Hepatocyte (in vitro differentiated cells): ENCODE measurements at places on chromosomes 7 and 10.
A peak's percentile ranks its signal among the peaks of the same experiment; 100 is the strongest.

GRCh38 chr7:105866102-105866801, 10.1 kb downstream of the ATXN7L1 start:
- no peak for DNase-seq

DNA sequence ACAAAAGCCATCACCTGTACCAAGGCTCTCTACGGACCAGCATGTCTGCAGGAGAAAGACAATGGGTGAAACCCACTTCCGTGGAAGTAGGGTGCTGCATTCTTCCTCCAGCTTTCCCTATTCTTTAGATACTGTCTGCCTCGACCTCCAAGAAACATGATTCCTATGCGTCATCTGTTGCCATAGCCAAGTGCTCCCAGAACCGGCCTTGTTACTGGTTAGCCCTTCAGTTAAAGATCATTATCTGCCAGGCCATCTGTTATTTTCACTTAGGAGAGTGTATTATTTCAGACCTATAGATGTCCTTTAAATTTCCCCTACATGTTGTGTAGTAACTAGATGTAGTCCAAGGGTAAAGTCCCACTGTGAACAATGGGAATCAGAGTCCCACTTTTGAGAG, 89.0 kb upstream of the KIAA1217 start:
- no peak for DNase-seq

GRCh38 chr10:71774916-71775702, 1.8 kb upstream of the VSIR start:
- DNase-seq: no peak

DNA sequence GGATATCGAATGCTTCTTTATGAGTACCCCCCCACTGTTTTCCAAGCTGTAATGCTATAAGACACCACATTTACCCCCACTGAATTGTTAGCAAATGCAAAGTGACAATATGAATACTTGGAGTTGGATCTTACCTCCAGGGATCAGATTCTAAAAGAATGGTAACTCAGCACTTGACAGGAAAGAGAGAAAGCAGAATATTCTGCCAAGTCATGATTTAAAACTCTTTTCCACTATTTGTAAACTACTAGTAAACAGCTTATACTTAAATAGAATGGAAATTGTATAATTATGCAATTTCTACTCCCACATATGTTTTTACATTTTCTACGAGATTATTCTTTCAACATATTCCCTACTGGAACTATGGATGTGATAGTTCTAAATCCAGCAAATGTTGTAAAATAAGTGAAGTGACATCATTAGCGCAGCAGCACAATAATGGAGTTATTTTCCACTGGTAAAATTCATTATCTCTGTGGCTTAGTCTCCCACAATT, 56.0 kb upstream of the TFEC start:
- DNase-seq: no peak

DNA sequence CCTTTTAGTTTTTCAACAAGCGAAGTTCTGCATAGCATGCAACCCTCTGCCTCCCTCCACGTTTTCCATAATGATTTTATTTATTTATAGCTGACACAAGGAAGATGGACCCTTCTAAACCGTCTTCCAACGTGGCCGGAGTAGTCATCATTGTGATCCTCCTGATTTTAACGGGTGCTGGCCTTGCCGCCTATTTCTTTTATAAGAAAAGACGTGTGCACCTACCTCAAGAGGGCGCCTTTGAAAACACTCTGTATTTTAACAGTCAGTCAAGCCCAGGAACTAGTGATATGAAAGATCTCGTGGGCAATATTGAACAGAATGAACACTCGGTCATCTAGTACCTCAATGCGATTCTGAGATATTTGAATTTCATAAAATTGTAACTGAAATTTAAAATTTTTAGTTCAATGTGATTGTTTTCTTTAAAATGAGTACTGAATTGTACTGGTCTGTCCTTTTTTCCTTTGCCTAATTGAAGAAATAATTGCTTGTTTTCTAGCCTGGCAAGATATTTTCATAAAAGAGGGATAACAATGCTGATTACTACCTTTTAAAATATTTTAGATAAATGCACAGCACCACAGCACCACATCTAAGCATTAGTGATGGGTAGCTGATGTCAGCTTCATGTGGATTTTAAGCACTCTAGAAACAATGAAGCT, 41.5 kb upstream of the SLC39A12 start:
- DNase-seq: peak; percentile 72

- DNase-seq: peak; percentile 37
Measured at GRCh38 chr10:31660300-31660699, 268.3 kb downstream of the ARHGAP12 start.

GRCh38 chr10:12969951-12970350, 31.6 kb downstream of the CCDC3 start:
- DNase-seq: no peak

- DNase-seq: no peak
Measured at GRCh38 chr7:56092789-56093531, at the start of gene PHKG1. PHKG1 (minus strand) TSS chr7:56092952; CDS start chr7:56088941, 4,011 bp downstream.

DNA sequence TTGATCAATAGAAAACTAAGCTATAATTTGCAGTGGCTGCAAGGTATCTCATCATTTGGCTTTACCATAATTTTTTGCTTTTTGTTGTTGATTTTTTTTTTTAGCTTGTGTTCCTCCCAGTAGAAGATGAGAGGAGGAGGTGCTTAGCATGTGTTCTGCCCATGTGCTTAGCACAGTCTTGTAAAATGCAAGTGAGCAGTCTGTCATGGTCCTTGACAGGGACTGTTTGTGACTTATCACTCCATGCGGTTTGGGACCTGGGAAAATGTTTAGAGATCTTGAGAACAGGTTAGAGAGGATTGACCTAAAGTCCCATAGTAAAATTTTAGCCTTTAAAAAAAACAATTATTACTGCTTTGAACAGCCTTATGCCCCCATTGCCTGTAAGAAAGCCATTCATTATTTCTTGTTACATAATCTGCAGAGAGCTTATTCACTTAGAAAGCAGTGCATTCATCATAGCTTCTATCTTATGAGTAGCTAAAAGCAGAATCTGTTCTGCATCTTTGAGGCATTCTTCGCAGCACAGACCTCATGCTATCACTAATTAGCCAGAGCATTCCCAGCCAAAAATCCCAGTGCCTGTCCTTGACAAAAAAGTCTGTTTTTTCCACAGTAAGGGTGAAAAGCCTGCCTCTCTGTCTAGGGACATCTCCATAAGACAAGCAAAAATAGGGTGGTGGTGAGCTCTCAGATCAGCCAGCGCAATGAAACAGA, 748.7 kb upstream of the GALNT17 start:
- no peak for DNase-seq

DNA sequence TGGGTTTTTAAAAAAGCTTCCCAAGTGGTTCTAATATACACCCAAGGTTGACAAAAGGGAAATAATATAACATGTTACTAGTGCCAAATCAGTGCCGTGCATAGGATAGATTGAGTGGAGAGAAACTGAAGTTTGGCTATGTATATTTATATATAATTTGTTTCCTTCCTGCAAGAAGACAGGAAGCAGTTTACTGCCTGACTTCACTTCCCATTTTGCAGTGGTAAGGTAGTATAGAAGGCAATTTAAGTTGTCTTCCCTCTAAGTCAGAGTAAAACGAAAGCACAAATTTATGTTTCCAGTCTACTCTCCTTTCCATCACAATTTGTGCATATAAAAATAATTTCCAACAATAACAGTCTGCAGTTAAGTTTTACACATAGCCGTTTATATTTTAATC, 3.4 kb upstream of the HYCC1 start:
- no peak for DNase-seq

- DNase-seq: no peak
Measured at GRCh38 chr7:84507529-84507928, 312.9 kb upstream of the SEMA3A start.

DNA sequence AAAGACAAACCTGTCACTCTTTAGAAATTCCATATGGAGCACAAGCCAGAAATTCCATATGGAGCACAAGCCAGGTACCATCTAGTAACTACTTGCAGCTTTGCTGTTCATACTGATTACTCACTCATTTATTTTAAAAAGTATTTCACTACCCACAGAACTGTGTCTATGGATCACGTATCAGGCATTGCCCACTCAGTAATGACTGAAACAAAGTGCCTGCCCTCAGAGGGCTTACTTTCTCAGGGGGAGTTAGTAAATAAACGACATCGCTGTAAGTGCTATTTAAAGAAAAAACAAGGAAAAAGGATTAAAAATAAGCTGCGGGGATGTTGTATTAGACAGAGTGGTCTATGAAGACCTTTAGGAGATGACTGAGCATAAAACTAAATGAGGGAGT, 170.9 kb downstream of the GALNT11 start:
- DNase-seq: no peak

- no peak for DNase-seq
Measured at GRCh38 chr7:142437741-142438140, 179.9 kb upstream of the PRSS58 start.

DNA sequence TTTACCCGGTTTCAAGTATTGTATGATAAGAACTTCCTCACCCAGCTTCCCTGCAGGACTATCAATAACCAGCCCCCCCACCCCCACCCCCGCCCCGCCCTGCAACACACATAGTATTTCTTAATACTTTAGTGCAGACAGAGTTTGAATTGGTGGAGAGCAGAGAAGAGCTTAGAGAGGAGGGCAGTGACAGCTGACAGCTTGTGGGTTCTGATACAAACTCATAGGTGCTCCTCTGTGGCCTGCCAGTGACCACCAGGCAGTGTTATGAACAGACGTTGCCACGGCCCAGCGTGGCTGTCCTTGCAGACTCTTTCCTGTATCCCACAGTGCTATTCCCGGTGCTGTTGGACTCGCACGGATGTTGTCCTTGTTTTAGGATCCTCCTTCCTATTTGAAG, 186.9 kb upstream of the ADO start:
- DNase-seq: no peak

DNA sequence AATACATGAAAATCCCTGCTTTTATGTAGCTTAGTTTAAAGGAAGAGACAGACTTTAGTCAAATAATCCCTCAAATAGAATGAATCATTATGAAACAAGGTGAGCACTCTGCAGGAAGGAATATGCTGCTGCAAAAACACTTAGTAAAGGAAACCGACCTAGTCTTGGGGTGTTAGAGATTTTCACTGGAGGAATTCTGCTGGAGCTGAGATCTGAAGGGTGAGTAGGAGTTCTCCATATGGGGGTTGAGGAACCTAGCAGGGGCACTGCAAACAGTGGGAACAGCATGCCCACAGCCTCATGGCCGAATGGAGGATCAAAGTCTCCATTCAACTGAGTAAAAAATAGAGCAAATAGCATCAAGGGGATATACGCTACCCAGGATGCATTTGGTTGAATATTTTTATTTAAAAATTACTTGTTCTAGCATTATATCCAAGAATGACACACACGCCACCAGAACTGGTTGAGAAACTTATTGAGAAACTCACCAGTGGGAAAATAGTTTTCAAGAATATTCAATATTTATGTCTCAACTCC, 3.5 kb downstream of the ITIH2 start:
- no peak for DNase-seq
